Left ventricle myocardium inferior (tissue), 1 donor: ENCODE measurements at places on chromosomes 7 and 10.

GRCh38 chr10:99339077-99339476, 9.9 kb downstream of the CNNM1 start:
- no peak for DNase-seq

DNA sequence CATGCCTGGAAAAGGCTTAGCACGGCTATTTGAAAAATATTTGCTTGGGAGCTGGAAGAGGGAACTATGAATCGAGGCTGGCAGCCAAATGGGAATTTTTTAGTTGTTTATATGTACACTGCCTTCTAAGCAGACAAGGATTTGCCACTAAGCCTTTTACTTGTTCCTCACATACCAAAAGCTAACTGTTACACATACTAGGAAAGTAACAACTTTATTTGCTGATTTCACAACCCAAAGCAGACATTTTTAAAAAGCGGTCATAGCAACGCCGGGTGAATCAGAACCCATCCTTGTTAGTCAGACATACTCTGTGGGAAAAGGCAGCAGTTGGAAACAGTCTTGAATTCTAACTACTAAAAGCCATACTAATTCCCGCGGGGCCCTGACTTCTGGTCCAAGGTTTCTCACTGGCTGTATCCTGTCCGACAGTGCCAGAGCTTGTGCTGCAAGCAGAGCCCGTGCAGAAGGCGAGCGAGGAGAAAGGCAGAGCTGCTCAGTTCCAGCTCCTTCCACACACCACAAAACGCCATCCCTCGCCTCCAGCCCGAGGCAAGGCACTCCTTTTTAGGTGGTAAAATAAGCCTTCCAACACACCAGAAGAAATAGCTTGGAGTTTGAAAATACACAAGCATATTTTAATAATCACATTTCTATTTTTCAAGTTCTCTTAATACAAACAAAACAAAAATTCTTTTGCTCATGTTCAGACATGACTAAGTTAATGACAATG, 89.2 kb downstream of the RNF216 start:
- DNase-seq: peak; percentile 85

- no peak for DNase-seq
Observed at GRCh38 chr7:7449055-7449454, 86.6 kb downstream of the COL28A1 start.

DNA sequence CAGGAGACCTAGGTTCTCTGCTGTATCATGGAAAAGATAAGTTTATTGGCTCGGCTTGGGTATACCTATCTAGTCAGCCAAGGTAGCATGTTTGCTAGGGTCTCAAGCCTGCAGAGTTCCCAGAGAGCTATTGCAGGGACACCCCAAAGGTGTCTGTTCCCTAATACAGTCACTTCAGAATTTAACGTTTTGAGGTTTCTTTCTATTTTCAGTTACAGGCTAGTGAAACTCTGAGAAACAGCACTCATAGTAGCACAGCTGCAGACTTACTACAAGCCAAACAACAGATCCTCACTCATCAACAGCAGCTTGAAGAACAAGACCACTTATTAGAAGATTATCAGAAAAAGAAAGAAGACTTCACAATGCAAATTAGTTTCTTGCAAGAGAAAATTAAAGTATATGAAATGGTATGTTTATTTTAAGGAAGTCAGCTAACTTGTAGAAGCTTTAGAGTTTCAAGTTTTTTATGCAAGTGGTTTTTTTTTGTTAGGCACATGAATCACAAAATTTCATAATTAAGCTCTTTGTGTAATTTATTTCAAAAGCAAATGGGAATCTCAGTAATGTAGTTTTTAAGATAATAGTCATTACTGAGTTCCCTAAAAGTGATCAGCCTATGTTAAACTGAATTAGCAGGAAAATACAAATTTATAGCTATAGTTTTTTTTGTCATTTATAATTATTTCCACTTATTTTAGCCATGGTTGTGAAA, 54.9 kb downstream of the AKAP9 start:
- no peak for DNase-seq

GRCh38 chr7:159113056-159113455, 31.6 kb downstream of the VIPR2 start:
- DNase-seq: no peak
